ENCODE measurements at places on chromosomes 3 and 15.
A peak's percentile ranks its signal among the peaks of the same experiment; 100 is the strongest.

DNA sequence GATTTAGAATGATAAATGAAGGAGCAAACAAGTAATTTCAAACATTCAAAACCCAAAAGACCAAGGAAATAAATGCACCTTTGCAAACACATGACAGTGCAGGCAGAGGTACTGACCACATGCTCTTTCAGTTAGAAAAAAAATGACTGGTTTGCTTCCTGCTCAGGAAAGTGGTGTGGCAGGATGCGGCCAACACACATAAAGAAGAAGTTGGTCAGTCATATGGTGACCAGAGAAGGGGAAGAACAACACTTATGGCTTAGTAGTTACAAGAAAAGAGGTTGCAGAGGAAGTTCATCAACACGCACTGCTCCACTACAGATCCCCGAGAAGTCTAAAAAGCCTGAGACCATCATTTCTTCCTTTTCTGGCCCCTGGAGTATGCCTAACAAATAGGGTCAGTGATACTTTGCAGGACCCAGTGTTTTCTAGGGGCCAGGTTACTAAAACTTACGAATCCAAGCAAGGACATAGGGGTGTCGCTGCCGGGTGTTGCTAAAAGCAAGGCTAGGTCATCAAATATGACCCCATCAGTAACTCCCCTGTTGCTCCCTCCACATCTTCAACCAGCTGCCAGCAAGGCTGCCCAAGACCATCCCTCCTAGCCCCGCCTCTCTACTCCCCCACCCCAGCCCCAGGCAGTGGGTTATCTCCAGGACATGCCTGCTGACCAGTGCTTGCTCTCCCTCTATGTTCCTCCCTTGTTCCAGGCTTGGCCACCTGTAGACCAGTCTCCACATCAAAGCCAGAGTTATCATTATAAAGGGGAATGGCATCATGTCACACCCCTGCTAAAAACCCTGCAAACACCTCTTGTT is 11.2 kb downstream of the ATP8B4 start:
- DNase-seq = peak; percentile 100

- DNase-seq = no peak
Measured at GRCh38 chr15:65998486-65998885, 129.2 kb downstream of the RAB11A start.

GRCh38 chr15:96053031-96053780 is 277.3 kb upstream of the NR2F2 start:
- DNase-seq = no peak

GRCh38 chr15:31396881-31397560 is 70.4 kb downstream of the KLF13 start:
- peak; percentile 77 for DNase-seq

- DNase-seq = no peak
Measured at GRCh38 chr3:143436231-143436930, 316.8 kb downstream of the CHST2 start.

DNA sequence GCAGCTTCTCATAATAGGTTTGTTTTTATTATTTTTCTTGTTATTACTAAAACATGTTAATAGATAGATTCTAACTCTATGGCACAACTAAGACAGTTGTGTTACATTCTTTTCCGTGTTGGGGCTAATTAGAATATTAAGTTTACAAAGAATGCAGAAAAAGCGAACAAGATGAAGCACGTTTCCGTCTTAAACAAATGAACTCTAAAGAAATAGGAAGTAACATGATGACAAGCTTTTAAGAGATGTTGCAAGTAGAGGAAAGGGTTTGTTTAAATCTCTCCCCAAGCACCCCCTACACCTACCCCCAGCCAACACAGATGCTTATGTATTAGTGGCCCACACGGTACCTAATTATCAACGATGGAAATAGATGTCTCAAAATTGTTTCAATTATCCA is 207.1 kb downstream of the TP63 start:
- peak; percentile 55 for DNase-seq

GRCh38 chr3:148903941-148904340 is 38.8 kb downstream of the CPA3 start:
- DNase-seq = no peak

DNA sequence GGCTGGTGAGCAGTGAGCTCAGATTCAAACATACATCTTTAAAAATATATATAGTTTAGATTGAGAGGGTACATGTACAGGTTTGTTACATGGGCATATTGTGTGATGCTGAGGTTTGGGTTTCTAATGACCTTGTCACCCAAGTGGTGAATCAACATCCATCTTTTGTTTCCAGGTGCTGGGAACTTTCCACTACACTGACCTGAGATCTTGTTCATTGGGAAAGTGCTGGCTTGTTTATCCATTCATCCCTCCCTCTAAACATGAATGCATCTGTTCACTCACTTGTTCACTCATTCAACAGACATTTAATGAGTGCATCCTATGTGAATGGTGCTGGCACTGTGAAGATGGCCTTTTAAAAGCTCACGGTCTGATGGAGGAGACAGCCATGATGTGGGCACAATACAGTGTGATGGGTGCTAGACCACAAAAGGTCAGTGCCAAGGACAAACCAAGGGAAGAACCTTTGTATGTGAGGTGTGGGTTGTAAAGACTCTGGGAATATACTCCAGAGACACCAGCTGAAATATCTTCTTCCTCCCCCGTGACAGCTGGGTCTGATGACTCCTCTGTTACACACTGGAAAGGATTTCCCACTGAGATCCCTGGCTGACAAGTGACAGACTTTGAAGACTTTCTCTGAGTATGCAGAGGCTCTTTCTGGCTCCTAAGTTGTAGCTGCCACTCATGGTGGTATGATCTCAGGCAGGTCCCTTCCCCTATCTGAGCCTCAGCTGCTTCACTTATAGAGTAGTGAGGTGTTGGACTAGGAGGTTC is 16.2 kb upstream of the ITGA11 start:
- no peak for DNase-seq

DNA sequence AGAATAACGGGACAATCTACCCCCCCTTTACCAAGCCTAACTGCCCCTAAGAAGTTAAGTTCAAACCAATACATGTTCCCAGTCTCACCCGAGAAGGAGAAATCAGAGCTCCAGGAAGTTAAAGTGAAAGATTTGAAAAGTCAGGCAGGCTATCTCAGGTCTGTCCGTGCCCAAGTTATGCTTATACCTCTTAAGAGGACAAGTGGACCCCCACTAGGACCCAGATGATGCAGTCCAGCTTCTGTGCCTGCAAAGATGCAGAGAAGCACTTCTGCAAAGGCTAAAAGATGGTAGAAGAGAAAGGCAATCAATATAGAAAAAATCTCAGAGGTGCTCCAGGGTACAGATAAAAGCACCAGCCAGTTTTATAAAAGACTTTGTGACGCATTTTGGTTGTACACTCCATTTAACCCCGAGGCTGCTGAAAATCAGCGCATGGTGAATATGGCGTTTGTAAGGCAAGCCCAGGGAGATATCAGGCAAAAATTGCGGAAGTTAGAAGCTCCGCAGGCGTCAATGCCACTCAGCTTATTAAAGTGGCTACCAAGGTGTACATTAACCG is 9.8 kb upstream of the SLC9C1 start:
- peak; percentile 8 for DNase-seq

GRCh38 chr3:107024551-107025026 is 352.6 kb upstream of the CCDC54 start:
- no peak for DNase-seq

GRCh38 chr3:153910387-153910786 is 210.8 kb upstream of the ARHGEF26 start:
- DNase-seq = no peak

DNA sequence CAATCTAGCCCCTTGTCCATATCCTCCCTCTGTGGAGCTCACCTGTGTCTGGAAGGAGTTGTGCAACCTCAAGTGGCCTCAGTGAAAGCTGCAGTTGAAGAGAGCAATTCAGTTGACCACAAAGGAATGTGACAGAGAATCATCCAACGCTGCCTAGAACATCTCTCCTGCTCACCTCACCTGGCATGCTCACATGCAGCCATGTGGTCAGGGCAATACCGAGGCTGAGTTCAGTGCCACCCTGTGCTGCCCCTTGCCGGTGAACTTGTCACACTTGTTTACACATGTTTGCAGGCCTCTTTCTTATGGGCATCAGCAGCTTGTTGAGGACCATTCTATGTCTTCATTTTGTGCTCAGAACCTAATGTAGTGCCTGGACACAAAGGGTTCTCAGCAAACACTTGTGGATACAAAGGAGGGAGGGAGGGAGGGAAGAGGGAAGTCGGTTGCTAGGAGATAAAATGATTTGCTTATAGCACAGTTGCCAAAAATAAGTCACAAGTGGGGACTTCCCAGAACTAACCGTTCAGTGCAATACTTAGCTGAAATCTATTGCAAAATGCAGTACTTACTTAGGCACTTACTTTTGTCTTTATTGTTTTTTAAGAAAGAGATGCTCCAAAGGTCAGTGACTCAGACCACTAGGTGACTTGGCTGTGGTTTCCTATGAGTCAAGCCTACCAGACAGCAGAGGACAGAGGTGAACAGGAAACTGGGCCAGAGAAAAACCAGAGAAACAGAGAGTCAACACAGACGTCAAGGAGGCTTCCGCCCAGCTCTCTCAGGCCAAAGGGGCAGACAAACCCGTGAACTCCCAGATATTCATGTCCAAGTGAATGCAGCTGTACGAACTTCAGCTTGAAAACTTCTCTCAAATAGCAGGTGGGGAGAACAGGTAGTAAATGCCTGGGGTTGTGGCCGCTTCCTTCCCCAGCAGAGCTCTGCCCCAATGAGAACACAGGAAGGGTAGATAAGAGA is 227.8 kb upstream of the CTNNB1 start:
- DNase-seq = peak; percentile 100

DNA sequence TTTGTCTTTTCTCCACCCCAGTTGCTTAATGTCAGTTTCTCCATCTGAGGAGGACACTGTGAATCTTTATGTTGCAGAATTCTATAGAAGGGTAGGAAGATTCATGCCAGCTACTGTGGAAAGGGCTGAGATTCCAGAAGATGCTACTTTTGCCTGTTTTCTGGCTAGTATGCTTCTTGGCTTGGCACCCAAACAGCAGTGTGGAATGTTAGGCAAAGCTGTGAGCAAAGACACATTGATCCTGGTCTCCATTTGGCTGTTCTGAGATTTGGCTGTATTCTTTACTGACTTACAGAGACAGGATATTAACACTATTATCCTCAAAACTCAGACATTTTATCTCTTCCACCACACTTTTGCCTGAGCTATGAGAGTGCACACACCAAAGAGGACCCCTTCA is 39.3 kb downstream of the PDHB start:
- DNase-seq = no peak

GRCh38 chr3:158974904-158975303 is 173.1 kb downstream of the MFSD1 start:
- DNase-seq = no peak

GRCh38 chr3:169286992-169287391 is 376.5 kb downstream of the MECOM start:
- no peak for DNase-seq

- DNase-seq = peak; percentile 3
Measured at GRCh38 chr15:81189583-81190283, 6.9 kb upstream of the IL16 start.

- DNase-seq = no peak
Measured at GRCh38 chr3:27290760-27291159, 78.4 kb downstream of the NEK10 start.

GRCh38 chr3:45123030-45123429 is 23.1 kb downstream of the CDCP1 start:
- peak; percentile 77 for DNase-seq

DNA sequence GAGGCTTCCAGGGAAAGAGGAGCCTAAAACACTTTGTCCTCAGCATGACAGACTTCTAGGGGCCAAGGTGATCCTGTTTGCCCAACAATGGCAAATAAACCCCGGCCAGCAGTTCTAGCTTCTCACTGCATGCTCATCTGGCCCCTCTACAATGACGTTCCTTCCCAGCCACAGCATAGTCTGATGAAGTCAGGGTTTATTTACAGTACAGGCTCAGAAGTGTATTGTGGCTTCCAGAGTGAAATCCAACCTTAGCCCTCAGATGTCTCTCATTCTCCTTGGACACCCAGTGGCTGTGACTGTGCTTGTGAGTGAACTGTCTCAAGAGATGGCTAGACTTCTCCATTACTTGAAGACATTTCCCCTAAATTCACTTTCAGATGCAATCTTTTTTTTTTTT is 40.8 kb downstream of the BFSP2 start:
- peak; percentile 45 for DNase-seq

DNA sequence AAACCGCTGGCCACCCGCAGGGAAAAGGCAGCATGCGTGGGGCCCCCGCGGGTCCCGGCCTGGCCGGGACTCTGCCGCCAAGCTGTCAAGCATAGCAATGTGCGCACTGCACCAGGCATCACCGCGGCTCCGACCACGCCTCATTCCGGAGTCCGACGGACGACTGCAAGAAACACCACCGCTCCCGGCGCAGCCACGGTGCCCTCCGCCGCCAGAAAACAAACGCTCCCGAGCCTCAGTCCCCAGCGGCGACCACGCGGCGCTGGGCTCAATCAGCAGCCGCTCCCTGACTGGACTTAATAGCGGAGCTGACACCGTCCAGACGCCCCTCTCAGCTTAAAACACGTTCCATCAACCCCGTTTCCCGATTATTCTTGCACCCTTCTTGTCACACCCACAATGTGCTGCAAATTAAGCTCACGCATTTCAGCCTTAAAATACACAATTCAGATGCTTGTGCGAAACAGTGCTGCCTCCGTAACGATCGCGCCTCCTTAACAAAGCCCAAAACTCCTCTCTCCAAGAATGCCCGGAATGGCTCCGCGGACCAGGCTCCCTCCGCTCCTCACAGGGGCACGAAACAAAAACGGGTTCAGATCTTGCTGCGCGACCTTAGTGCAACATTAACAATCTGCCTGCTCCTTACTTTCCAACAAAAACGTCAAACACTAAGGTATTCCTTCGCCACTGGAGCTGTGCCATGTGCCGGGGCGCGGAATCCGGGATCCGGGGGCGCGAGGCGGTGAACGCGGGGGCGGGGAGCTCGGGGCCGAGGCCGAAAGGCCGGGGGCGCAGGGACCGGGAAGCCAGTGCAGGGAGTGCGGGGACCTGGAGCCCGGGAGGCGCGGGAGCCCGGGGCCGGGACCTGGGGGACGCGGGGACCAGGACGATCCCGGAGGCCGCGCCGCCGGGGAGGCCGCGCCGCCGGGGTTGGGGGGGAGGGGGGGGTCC is 655 bp downstream of the CYFIP1 start:
- DNase-seq = no peak

- no peak for DNase-seq
Measured at GRCh38 chr3:101732240-101732641, 7.8 kb downstream of the CEP97 start.

DNA sequence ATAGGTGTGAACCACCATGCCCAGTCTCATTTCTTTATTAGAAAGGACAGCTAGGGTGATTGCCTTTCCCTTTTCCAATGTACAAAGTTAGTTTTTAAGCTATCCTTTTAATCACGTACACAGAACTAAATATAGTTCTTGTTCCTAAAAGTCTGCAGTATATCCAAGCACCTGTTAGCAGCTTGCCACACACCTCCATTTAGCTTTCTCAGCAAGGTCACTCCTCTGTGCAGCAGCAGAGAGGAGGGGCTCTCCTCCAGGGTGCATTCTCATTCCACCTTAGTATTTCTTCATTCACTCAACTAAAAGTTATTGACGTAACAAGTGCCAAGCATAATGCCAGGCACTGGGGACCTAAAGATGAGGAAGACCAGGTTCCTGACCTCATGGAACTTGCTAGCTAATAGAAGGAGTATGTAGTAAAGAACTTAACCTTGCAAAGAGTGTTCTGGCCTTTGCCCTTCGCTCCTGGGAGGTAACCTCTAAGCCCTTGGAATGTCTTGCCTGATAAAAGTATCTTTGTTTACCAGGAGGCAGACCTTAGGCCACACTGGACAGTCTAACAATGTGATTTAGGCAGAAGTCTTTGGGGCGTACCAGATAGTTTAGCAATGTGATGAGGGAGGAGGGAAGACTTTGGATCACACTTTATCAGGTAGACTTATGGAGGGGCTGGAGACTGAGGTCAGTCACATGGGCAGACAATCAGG is 12.7 kb upstream of the PTPN9 start:
- no peak for DNase-seq

GRCh38 chr15:76875911-76876310 is 29.2 kb downstream of the SCAPER start:
- no peak for DNase-seq
